Chondrocyte (in vitro differentiated cells): ENCODE measurements at places on chromosomes 5 and 9.

- H3K36me3 ChIP-seq, result peaks cover 21% of the 10 kb centered on the region
- peaks cover 77% of the 10 kb centered on the region for H3K4me1 ChIP-seq
- no peaks in the 10 kb centered on the region for H3K27me3 ChIP-seq
- H3K27ac ChIP-seq, result peak overlapping the region; percentile 97
- H3K4me3 ChIP-seq, result peak overlapping the region; percentile 76
These were observed 3.2 kb downstream of the PAPPA start for GRCh38 chr9:116156621-116157314.

DNA sequence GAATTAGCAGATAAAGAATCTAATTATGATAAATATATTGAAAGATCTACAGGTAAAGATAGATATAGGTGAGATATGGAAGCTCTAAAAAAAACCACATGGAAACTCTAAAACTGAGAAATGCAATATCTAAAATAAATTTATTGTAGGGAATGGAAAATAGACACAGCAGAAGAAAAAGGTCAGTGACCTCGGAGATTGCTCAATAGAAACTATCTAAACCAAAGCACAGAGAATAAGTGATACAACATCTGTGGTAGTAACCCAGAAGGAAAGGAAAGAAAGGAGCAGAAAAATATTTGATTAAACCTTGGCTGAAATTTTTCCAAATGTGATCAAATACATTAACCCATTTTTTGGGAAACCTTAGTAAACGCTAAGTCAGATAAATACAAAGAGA, 43.1 kb upstream of the GLIPR2 start:
- peaks cover 46% of the 10 kb centered on the region for H3K4me1 ChIP-seq
- no peak for DNase-seq
- peaks cover 3% of the 10 kb centered on the region for H3K36me3 ChIP-seq
- no peak overlapping the region for H3K27ac ChIP-seq
- no peak overlapping the region for H3K4me3 ChIP-seq

GRCh38 chr5:110634475-110634874, 92.0 kb downstream of the TMEM232 start:
- no peak overlapping the region for H3K4me3 ChIP-seq
- DNase-seq, result no peak
- peaks cover 16% of the 10 kb centered on the region for H3K36me3 ChIP-seq
- H3K27ac ChIP-seq, result no peak overlapping the region

DNA sequence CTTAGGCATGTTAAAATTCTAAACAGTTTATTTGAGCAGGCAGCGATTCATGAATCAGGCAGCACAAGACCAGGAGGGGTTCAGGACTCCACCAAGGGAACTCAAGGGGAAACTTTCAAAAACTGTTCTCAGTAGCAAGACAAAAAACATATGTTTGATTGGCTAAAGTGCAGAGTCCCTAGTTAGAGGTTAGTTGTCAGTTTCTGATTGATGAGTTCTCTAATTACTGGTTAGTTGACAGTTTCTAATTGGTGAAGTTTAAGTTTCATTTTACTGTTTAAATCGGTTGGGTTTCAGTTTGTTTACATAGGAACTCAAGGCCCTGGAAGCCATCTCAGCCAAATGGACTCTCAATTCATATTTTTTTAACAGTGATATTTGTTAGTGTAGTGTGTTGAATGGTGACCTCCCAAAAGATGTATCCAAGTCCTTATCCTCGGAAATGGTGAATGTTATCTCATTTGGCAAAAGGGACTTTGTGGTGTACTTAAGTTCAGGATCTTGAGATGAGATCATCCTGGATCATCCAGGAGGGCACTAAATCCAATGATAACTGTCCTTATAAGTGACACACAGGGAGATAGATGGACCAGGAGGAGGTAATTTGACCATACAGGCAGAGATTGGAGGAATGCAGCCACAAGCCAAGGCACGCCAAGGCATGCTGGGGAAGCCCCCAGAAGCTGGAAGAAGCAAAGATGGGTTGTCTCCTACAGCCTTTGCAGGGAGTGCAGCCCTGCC, 219.2 kb upstream of the RAI14 start:
- no peak for DNase-seq
- H3K27ac ChIP-seq, result no peak overlapping the region
- H3K4me1 ChIP-seq, result no peaks in the 10 kb centered on the region
- no peak overlapping the region for H3K4me3 ChIP-seq
- peaks cover 5% of the 10 kb centered on the region for H3K27me3 ChIP-seq
- no peaks in the 10 kb centered on the region for H3K36me3 ChIP-seq

DNA sequence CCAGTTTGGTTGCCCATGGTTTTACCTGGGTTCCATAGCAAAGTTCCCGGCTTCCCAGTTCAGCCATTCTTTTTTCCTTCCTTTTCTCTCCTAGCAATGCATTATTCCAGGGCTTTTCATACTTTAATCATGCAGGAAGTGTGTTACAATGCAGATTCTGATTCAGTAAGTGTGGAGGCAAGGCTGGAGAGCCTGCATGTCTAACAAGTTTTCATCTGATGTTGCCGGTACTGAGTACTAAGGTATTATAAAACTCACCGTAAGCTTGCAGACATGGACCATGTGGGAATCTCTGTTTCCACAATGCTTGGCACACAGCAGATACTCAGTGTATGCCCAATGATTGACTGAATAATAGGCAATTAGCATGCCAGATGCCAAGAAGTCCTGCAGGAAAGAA, 102.9 kb upstream of the SHB start:
- H3K27me3 ChIP-seq, result no peaks in the 10 kb centered on the region
- peaks cover 23% of the 10 kb centered on the region for H3K4me1 ChIP-seq
- DNase-seq, result no peak
- H3K4me3 ChIP-seq, result no peak overlapping the region

DNA sequence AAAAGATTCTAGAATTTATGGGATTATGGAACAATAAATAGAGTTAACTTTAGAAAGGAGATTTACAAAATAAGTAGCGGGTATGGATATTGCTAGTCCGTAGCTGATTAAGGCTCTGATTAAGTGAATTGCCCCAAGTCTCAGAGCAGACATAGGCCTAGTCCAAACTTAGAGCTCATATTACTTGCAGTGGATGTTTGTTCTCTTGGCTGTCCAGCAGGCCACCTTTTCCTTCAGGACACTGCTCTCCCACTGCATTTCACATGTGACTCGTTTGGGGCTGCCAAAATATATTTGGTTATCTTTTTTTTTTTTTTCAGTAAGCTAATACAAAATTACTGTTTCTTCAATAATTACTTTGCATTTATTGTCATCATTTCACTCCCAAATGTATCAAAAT, 76.6 kb downstream of the ARRDC3 start:
- no peak overlapping the region for H3K4me3 ChIP-seq
- peaks cover 8% of the 10 kb centered on the region for H3K4me1 ChIP-seq
- H3K27me3 ChIP-seq, result peaks cover 9% of the 10 kb centered on the region
- H3K27ac ChIP-seq, result no peak overlapping the region
- DNase-seq, result no peak

DNA sequence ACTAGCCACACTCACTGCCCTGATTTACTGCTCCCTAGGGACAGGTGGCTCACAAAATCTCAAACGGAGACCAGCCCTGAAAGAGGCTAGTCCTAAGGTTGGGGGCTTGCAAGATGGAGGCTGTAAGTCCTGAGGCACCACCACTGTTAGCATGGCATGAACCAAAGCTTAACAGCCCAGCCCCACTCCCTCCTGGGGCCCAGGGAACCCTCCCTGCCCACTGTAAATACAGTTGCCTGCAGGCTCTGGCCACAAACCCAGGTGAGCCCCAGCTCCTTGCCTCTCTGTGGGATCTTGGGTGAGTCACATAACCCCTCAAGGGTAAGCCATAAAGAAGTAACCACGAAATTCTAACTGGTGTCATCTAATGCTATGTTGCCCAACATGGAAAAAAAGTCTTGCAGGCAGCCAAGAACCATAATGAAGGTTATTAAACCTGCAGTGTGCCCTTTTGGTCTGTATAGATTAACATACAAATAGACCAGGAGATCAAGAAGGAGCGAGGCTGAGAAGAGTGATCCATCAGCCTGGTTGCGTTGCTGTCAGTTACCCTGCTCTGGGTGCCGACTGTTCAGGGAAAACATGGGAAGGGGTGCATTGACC, 1.7 kb upstream of the POMT1 start:
- peak overlapping the region; percentile 57 for H3K4me3 ChIP-seq
- H3K36me3 ChIP-seq, result peaks cover 16% of the 10 kb centered on the region
- H3K27me3 ChIP-seq, result no peaks in the 10 kb centered on the region
- DNase-seq, result no peak
- peak overlapping the region; percentile 57 for H3K27ac ChIP-seq

DNA sequence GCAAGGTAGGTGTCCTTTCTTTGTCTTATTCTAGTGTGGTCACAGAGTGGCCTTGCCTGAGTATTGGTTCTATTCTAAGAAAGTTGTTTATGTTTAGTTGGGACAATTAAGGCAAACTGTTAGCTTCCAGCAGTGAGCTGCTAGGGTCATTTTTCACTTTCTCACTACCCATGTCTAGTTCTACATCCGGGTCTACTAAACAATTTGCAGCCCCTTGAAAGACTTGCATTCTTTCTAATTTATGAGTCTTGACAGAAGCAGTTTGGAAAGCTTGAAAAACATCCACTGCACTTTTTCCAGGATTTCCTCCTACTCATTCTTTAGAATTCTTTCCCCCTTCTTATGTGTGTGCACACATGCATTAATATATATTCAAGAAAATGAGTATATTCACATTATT, 892.2 kb upstream of the ACO1 start:
- H3K27ac ChIP-seq, result no peak overlapping the region
- no peak overlapping the region for H3K4me3 ChIP-seq
- H3K27me3 ChIP-seq, result peaks cover 10% of the 10 kb centered on the region
- no peaks in the 10 kb centered on the region for H3K36me3 ChIP-seq

- no peaks in the 10 kb centered on the region for H3K4me1 ChIP-seq
- peaks cover 5% of the 10 kb centered on the region for H3K36me3 ChIP-seq
- DNase-seq, result no peak
- H3K27me3 ChIP-seq, result peaks cover 41% of the 10 kb centered on the region
- H3K4me3 ChIP-seq, result no peak overlapping the region
- no peak overlapping the region for H3K27ac ChIP-seq
These were observed 107.0 kb upstream of the MVB12B start for GRCh38 chr9:126219648-126220063.

DNA sequence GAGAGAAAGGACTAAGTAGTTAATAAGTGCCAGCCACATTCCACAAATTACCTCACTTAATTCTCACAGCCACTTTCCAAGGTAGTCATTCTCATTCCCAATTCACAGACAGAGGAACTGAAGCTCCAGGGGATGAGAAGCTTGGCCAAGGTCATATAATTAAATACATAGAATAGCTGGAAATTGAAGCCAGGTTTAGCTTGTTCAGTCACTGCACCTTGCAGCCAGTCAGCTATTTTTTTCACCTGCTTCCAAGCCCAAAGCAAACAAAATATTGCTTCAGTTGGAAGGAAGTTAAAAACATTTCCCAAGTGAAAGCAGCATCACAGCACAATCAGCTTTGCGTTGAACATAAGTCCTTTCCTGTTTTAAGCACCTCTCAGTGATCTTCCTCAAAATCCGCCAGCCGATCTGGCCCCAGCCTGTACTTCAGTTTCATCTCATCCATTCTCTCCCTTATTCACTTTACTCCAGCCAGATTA, 4.8 kb downstream of the ALDH1A1 start:
- no peaks in the 10 kb centered on the region for H3K36me3 ChIP-seq
- H3K27ac ChIP-seq, result no peak overlapping the region
- no peaks in the 10 kb centered on the region for H3K4me1 ChIP-seq
- no peak overlapping the region for H3K4me3 ChIP-seq
